MCF 10A (cell line): ENCODE measurements at places on chromosomes 6 and 20. TPM values are rescaled to one million over a fixed set of nuclear protein-coding genes. Genes with fewer than 3 reads are reported as not detected.
A peak's percentile ranks its signal among the peaks of the same experiment; 100 is the strongest.

DNA sequence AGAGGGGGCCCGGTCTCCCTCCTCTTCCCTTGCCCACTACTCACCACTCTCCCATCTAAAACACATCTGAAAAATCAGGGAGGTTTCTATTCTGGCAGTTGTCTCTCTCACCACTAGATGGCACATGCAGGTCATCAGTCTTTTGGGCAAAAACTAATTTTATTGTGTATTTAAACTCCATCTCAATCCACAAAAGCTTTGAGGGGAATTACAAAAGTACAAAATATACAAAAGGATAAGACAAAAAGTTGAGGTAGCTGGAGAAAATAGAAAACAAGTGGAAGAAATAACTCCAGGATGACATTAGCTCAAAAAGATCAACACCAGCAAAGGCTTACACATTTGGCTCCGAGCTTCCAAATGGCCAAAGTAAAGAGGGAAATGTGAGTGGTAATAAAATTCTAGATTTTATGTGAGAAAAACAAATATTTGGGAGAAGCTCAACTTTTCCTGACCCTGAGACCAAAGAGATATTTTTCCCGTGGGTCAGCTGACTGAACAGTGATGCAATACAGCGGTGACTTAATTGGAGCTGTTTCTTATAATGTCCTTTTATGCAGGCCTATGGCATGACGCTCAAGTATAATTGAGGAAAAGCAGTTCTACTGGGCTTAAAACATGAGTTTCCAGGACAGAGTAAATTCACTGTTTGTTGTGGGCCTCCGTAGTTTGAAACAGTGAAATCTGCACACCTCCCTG lies 79.8 kb upstream of the CHD6 start:
- peak; percentile 45 for DNase-seq

GRCh38 chr6:143969077-143969476 lies 39.0 kb downstream of the PLAGL1 start:
- no peak for DNase-seq

ULBP3 gene
- total RNA-seq: 4.9 and 6.3 TPM in 2 replicates

SLC52A3 gene
- 0.14 and 0.17 TPM in 2 replicates for total RNA-seq

TBXT gene
- total RNA-seq: not detected in 2 replicates
